ENCODE measurements at places on chromosomes 12 and 14.

DNA sequence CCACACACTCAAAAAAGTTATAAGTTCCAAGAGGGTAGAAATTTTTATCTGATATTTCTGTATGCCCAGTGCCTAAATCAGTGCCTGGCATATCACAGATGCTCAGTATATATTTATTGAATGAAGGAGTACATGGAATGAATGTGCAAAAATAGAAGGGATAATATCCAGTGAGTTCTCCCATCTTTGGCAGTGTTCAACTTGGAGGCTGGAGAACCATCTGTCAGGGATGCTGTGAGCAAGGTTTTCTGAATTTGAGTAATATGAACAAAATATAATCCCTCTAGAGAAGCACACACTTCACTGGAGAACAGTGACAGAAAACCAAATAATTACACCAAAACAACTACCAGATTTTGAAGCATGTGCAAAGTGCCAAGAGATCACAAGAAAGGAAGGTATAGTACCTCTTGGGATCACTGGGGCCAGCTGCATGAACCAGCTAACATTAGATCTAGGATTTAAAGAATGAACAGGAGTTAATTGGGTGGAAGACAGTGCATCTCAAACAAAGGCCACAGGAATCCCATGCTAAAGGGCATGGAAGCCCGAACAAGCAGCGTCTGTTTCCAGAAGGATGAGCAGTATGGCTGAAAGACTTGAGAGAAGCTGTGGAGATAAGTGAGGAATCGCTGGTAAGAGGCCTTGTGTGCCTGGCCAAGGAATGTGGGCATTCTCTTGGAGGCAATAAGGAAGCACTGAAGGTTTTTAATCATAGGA, 11.5 kb downstream of the SLC8A3 start:
- DNase-seq, result no peak

DNA sequence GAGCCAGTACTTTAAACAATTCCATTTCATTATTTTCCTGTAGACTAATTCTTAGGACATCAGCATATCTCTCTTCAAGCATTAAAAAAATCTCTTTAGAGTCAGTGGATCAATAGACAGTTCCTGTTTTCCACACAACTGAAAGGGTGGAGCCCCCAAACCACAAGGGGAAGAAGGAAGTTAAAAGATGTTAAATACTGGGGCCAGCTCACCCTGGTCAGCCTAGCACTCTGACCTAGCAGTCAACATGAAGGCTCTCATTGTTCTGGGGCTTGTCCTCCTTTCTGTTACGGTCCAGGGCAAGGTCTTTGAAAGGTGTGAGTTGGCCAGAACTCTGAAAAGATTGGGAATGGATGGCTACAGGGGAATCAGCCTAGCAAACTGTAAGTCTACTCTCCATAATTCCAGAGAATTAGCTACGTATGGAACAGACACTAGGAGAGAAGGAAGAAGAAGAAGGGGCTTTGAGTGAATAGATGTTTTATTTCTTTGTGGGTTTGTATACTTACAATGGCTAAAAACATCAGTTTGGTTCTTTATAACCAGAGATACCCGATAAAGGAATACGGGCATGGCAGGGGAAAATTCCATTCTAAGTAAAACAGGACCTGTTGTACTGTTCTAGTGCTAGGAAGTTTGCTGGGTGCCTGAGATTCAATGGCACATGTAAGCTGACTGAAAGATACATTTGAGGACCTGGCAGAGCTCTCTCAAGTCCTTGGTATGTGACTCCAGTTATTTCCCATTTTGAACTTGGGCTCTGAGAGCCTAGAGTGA, at the start of gene LYZ:
Gene LYZ, plus strand, starts transcription at position 220 of the 777 bp plus-strand sequence. Its CDS starts 28 bp downstream, at position 248.
- DNase-seq, result no peak

GRCh38 chr12:102957339-102958050, at the start of gene ASCL1:
TSS of gene ASCL1 (plus strand) at chr12:102957674. CDS start at chr12:102958245, 571 bp downstream.
- no peak for DNase-seq

DNA sequence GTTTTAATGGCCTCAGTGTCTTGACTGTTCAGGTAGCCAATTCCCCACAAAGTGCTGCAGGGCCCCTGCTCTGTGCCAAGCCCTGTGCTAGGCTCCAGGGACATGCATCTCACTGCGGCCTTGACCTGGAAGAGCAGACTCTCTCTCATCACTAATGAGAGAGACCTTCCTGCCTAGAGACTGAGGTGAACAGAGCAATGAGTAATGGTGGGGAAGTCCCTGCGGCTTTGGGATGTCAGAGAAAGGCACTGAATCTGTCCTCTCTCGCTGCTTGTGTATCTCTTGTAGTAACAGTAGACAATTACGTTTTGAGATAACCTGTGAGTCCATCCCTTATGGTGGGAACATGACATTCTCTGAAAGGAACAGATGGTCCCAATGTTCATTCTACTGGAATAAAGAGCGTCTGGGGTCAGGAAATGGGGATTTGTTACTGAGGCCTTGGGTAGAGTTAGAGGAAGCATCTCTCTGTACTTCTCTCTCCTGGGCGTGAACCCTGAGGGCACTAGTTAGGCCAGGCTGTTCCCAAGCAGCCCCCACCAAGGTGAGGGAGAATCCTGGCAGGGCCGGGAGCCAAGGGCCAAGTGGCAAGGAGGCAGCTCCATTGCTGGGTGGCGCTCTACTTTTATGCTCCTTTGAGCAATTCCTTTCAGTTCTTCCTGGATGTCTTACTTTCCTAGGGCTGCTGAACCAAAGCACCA, 13.5 kb downstream of the NFATC4 start:
- DNase-seq, result no peak

- DNase-seq, result no peak
These were observed 37.0 kb downstream of the LIMA1 start for GRCh38 chr12:50246197-50246865.

GRCh38 chr12:23359975-23360701, 589.3 kb downstream of the SOX5 start:
- no peak for DNase-seq

- no peak for DNase-seq
These were observed 37.0 kb upstream of the TMEM263 start for GRCh38 chr12:106918746-106919145.

DNA sequence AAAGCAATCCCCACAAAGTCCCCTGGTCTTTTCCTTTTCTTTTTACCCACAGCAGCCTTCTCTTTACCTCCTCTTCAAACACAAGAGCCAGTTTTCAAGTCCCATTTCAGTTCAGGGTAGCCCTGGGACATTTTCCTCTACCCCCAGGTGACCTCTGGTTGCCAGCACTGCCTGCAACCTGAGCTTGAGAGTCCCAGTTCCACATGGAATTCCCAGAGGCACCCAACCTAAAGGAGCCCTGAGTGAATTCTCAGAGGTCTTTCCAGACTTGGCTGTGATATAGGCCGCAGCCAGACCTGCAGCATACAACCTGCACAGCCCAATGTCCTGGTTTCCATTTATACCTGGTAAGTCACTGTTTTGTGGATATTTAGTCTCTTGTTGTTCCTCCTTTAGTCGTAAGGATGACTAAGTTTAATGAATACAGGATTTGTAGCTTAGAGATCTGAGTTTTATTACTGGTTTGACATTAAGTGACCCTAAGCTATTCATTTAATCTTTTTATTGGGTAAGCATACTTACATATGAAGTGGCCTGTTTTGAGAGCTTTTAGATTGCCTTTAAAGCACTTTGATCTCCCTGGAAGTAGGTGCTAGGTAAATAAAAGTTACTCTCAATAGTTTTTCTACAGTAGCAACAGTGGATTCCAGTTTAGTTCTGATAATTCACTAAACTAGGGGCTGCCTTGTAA, 159.8 kb downstream of the TGFB3 start:
- no peak for DNase-seq

- DNase-seq, result no peak
These were observed 65.4 kb downstream of the ERC1 start for GRCh38 chr12:1056390-1056789.

DNA sequence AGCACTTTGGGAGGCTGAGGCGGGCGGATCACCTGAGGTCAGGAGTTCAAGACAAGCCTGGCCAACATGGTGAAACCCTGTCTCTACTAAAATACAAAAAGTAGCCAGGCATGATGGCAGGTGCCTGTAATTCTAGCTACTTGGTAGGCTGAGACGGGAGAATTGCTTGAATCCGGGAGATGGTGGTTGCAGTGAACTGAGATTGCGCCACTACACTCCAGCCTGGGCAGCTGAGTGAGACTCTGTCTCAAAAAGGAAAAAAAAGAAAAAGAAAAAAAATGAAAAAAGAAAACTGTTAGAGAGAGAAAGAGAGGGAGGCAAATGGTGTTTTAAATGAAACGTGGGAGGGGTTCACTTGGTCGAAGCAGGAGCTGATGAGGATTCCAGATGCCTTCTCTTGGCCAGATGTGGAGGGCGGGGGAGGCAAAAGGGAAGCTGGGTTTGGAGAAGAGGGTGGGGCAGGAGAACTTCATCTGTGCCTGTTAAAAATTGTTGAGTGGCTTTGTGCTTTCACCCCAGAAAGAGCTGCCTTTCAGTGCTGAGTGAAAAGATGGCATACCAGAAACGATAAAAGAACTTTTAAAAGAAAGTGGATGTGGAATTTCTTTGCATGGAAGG, 1.1 kb downstream of the EMP1 start:
- no peak for DNase-seq

DNA sequence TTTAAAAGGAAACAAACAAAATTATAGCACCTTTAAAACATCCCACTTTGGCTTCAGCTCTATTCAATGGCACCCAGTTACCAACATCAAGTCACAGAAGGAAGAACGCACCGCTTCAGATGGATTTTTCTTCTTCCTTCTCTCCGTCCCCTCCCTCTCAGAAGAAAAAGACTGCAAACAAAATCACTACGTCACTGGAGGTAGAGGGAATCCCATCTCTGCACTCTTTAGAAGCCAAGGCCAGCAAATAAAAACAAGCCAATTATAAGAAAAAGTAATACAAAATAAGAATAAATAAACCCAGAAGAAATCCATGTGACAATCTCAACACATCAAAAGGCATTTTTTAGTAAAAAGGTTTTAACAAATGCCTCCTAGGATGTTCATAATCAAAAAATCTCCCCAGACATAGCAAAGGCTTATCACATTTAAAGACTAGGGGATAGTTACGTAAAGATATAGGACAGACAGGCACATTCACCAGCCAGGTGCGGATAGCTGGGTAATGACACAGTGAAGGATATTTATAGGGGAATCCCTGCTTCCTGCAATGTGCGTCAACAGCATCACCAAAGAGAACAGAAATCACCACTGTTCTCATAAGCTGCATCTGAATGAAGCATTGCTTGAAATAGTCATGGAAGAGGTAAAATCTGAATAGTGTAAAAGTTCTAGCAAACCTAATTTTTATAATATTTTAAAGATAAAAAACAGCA, 89.4 kb downstream of the R3HDM2 start:
- DNase-seq, result peak; percentile 4

DNA sequence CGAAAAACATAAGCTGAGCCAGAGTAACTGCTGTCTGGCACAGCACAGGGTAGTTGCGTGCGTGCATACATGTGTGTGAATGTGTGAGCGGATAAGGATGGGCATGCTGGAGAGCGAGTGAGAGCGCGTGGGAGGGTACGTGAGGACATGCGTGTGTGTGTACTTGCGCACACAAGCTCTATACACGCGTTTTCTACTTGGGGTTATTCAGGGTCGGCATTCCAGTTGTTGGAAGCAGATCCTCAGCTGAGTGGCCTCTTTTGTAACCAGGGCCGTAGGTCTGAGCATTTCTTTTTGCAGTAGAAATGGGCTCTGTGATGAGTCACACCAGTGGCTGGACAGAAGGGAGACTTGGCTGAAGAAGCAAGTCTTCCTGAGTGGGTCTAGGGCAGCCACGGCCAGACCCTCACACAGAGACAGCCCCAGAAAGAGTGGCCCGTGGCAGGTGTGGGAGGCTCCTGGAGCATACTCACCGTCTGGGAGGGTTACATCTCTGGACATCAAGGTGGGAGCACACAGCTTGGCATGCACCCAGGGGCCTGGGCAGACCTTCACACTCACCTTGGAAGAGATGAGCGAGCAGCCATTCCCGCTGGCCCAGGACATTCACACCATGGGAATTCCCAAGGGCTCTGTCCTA, 78.0 kb downstream of the LRRC74A start:
- peak; percentile 97 for DNase-seq

DNA sequence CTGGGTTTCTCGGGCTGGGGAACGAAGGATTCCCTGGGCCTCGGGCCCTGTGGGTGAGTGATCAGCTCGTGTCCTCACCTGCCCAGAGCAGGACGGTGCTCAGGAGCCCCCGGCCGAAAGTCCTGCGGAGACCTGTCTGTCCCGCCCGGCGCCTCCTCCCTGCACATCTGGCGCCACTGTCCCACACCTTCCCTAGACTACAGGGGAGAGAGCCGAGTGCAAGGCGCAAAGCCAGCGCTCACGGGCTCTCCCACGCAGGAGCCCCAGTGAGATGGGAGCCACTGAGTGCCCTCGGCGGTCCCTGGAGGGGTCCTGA, 13.1 kb upstream of the TEX22 start:
- no peak for DNase-seq

GRCh38 chr12:96094201-96094600, 58.8 kb upstream of the LTA4H start:
- no peak for DNase-seq

- no peak for DNase-seq
These were observed 767 bp upstream of the TCP11L2 start for GRCh38 chr12:106301611-106302321.

DNA sequence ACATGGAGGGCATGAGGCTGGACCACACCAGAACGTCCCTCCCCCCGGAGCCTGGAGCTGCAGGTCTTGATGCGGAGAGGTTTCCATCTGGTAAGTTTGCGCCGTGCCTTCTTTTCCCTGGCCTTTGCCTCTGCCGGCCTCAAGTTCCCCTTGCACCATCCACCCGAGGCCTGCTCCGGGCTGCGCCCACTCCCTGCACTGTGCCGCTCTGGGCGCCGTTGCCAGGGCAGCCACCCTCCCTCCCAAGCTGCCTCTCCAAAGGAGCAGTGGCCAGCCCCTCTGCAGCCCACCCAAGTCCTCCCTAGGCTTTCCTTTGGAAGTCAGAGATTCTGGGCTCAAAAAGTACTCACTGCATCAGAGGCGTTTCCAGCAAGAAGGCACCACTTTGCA, 46.2 kb upstream of the MEG3 start:
- no peak for DNase-seq

GRCh38 chr12:132310181-132311040, 19.0 kb downstream of the GALNT9 start:
- no peak for DNase-seq

DNA sequence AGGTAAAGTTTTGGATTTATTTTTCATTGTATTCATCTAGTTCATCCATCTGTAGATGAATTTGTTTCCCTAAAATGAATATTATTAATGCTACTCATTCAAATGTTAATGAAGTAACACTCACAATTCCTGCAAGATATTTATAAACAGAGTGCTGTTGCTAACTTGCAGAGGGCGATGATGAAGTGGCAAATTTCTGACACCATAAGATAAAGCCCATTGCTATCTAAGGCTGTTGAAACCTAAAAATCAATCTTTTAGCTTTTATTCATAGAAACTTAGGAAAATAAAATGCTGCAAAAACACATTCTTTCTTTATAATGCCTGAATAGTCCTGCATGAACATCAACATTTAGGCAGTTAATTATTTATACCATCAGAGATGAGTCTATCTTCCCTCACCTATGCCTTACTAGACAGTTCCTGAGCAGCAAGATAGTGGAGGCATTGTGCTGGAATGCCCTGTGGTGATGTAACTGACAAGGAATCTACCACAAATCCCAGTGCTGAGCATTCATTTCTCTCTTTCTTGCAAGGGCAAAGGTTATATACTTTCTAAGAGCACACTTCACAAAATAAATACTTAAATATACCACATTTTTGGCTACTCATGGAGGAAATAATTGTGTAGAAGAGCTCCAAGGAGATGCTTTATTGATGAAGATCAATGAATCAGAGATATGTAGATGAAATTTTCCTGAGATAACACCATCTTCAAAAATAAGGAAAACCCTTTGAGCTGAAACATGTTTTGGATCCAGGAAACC, 57.6 kb downstream of the LMNTD1 start:
- DNase-seq, result peak; percentile 43

Data from AG09309 (cell line).